ENCODE measurements at places on chromosomes 6 and 20.

- DNase-seq, result no peak
Measured at GRCh38 chr6:52284131-52284459, 447 bp downstream of the MCM3 start.

DNA sequence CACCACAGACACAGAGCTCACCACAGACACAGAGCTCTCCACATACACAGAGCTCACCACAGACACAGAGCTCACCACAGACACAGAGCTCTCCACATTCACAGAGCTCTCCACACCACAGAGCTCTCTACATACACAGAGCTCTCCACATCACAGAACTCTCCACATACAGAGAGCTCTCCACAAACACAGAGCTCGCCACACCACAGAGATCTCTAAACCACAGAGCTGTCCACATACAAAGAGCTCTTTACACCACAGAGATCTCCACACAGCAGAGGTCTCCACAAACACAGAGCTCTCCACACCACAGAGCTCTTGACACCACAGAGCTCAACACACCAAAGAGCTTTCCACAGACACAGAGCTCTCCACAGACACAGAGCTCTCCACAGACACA is 55.8 kb downstream of the ERMARD start:
- DNase-seq, result no peak

GRCh38 chr20:44581515-44581914 is 864 bp upstream of the PKIG start:
- DNase-seq, result no peak

- no peak for DNase-seq
Measured at GRCh38 chr6:105591053-105591452, 188.2 kb upstream of the PREP start.

GRCh38 chr6:93567164-93567563 is 147.8 kb upstream of the EPHA7 start:
- no peak for DNase-seq

- DNase-seq, result no peak
Measured at GRCh38 chr20:61901392-61902220, 164.1 kb downstream of the TAF4 start.

- DNase-seq, result no peak
Measured at GRCh38 chr6:111591901-111592461, 13.7 kb downstream of the TRAF3IP2 start.

GRCh38 chr6:26432627-26433201 is 7.6 kb upstream of the BTN3A3 start:
- DNase-seq, result no peak

DNA sequence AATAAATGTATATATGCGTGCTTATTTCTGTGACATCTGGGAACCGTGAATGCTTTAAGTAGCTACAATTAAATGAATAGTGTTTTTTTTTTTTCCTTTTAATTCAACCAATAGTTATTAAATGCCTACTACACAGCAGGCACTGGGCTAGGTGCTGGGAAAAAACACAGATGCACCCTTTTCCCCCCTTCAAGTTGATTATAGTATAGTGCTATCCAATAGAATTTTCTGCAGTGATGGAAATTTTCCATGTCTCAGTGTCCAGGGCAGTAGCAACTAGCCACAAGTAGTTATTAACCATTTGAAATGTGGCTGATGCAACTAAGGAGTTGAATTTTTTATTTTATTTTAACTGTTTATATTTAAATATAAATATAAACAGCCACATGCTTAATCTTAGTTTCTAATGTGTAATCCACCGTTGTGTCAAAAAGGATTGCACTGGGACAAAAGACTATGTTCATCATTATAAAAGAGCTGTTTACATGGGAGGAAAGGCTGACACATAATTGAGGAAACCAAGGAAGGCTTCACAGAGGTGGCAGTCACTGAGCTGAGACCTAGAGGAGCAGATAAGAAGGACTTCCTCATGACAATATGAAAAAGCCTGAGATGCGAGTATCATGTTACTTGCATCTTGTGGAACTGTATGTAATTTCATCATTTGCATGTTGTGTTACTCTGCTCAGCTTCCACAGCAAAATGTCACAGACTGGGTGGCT is 261.2 kb upstream of the PLCB4 start:
- DNase-seq, result no peak

DNA sequence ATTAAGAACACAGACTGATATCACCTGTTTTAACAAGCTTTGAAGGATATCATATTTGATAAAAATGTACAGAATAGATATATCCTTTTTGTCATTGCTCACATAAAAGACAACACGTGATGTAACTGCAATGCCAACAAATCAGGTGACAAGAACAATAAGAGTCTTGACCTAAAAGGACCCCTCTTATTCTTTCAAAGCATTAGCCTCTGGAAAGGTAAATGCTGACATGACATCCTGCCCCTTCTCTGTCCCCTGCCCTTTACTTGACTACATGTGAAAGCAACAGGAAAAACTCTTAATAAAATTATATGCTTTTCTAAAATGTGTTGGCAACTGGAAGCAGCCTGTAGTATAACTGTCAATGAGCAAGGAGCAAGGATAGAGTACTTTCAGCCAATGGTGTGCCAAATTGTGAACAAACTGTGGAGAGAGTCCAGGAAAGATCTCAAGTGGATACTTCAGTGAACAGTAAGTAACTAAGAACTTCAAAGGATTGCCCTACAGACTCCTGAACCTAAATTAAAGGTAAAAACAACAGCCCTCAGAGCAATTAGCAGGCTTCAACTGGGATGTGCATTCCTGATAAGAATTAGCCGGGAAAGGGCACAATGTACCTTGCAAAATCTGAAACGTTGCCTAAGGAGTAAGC is 16.3 kb downstream of the PTPRK start:
- no peak for DNase-seq

- no peak for DNase-seq
Measured at GRCh38 chr6:45538641-45539547, 161.2 kb upstream of the SUPT3H start.

- DNase-seq, result no peak
Measured at GRCh38 chr20:11849976-11850670, 67.6 kb upstream of the BTBD3 start.

DNA sequence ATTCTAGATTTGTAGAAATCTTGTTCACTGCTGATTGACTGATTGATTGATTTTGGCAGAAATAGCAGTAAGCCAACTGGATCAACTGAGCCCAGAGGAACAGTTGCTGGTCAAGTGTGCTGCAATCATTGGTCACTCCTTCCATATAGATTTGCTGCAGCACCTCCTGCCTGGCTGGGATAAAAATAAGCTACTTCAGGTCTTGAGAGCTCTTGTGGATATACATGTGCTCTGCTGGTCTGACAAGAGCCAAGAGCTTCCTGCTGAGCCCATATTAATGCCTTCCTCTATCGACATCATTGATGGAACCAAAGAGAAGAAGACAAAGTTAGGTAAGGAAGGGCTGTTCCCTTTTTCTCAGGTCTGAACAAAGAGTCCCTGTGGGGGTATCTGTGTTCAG is 31.2 kb downstream of the TREML1 start:
- DNase-seq, result no peak

DNA sequence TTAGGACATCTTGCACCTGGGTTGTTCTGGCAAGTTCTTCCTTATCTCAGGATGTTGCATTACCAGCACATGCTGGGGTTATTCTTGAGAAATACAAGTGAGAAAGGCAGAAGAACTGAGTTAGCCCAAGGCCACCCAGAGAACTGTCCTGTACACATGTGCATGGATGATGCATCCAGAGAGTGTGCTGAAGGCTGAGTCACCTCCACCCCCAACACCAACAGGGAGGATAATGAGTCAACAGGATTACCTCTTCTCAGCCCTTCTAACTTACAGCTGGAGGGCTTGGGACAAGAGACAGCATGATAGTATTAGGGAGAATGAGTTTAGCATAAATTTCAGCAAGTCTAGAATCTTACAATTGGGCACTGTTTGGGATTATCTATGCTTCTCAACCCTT is 8.5 kb downstream of the SCGN start:
- no peak for DNase-seq

DNA sequence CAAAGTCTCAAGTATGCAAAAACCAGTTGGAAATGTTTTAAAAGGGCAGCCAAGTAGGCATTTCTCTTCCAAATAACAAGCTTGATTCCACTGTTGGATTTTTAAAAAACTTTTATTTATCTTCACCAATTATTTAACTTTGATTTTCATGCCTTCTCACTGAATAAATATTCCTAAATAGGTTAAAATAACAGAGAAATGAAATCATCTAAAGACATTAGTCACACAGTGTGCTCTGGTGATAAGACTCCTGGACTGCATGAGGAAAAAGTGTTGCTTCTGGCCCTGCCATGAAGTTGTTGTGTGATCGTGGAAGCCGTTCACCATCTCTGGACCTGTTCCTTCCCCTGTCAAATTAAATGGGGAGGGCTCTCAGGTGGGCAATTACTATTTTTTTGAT is 33.8 kb upstream of the IGF2R start:
- DNase-seq, result no peak

GRCh38 chr20:2798095-2798805 is 2.2 kb downstream of the CPXM1 start:
- DNase-seq, result no peak

GRCh38 chr6:145132709-145133108 is 602.6 kb downstream of the EPM2A start:
- DNase-seq, result no peak

DNA sequence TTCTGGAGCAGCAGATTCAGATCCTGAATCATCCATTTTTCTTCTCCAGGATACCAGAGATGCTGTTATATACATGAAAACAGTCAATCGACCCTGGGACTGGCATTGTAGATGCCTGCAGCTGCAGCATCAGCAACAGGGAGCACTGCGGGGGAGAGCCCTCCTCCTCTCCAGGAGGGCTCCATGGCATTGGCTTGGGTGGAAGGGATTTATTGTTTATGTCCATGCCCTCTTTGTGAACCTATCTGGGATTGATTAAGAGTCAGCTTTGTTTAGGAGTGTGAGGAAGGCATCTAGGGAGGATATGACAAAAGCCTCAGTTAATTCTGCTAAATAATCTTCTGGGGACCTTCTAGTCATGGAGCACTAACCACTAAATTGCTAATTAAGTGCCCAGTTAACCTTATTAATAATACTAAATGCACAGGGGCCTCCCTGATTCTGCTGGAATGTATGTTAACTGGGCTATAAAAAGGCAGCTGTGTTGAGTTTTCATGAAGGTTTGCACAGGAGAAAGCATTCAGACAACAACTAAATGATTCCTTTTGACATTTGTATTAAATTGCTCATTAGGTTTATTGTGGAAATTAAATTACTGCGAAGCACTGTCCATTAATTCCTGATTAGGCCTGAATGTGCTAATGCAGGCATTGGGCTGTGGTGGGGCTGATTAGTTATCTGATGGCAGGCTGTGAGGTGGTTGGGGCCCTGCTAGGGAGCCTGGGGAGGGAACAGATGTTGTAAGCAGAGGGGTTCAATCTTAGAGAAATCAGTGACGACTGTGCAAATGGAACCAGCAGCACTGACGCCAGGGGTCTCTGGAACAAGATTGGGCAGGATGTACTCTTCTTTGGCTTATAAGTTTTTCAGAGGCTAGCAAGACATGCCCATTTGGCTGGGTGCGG is 57.6 kb downstream of the IMPG1 start:
- no peak for DNase-seq

- no peak for DNase-seq
Measured at GRCh38 chr20:36929290-36929689, 22.2 kb downstream of the SAMHD1 start.

- no peak for DNase-seq
Measured at GRCh38 chr20:50272030-50272723, 81.5 kb downstream of the CEBPB start.

GRCh38 chr6:137975188-137975940 is 108.3 kb downstream of the TNFAIP3 start:
- no peak for DNase-seq

DNA sequence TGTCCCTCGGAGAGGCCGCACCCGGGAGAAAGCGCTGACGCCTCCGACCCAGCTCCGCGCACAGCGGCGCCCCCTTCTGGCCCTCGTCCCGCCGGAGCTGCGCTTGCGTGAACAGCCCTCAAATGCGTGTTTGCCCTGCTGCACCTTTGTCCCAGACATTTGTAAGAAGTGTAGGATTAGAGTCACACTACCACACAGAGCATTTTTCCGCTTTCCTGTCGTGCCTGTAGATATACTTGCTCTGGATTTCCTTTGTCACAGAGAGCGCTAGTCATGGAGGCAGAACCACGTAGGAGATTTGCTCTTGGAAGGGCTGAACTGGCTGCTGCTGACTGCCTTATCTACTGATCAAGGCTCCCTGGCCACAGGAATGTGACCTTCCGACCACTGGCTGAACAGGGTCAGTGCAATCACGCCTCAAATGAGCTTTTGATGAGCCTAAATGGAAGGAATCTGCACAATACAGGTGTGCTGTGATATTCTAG is 62.3 kb downstream of the PAX1 start:
- no peak for DNase-seq

- DNase-seq, result peak; percentile 31
Measured at GRCh38 chr6:24910961-24911725, 24.6 kb downstream of the RIPOR2 start.

DNA sequence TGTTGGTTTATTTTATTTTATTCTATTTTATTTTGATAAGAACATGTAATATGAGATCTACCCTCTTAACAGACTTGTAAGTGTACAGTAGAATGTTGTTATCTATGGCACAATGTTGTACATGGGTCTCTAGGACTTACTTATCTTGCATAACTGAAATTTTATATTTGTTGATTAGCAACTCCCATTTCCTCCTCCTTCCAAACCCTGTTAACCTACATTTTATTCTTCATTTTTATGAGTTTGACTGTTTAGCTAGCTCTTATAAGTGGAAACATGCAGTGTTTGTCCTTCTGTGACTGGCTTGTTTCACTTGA is 37.9 kb upstream of the BCAS1 start:
- no peak for DNase-seq

- DNase-seq, result no peak
Measured at GRCh38 chr20:10902174-10902573, 228.4 kb upstream of the JAG1 start.

GRCh38 chr20:57274846-57275245 is 8.4 kb upstream of the BMP7 start:
- DNase-seq, result no peak

DNA sequence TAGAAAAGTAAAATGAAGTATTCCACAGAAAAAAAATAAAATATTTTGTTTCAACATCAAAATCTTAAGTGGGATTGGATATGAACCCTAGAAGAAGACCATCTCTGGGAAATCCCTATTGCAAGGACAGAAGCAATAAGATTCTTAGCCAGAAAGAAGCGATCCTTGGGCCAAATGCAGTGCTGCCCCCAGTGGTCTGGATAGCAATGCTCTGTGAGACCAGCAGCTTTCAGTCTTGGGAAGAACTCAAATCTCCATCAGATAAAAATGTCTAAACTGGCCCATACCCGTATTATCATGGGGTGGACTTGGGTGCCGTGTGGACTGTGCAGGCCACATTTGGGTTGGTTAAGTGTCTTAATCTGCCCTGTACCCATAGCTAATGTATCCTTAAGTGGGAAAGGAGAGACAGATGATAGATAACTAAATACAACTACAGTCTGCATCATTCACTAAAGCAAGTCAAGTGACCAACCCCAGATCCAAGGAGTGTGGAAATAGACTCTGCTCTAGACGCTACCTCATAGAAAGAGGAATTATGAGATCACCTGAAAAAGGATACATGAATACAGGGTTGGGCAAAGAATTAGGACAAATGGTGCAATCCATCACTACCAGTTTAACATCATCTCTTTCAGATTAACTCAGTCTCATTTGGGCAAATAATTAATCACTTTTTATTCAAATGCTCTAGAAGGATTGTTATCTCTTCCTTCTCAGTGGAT is 38.9 kb upstream of the SNAP25 start:
- DNase-seq, result no peak
